ENCODE measurements at places on chromosomes 16 and 17.
A peak's percentile ranks its signal among the peaks of the same experiment; 100 is the strongest.

DNA sequence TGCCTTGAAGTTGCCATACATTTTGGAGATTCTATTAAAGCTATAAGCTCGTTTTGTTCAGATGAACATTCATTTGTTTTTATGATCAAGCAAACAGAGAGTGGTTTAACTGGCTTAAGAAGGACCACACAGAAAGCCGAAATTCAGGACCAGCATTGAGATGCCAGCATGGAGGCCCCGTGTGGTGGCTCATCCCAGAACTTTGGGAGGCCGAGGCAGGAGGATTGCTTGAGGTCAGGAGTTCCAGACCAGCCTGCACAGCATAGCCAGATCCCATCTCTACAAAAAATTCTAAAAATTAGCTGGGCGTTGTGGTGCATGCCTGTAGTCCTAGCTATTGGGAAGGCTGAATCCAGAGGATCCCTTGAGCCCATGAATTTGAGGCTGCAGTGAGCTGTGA, 45.9 kb upstream of the KIFC3 start:
- DNase-seq, result no peak

DNA sequence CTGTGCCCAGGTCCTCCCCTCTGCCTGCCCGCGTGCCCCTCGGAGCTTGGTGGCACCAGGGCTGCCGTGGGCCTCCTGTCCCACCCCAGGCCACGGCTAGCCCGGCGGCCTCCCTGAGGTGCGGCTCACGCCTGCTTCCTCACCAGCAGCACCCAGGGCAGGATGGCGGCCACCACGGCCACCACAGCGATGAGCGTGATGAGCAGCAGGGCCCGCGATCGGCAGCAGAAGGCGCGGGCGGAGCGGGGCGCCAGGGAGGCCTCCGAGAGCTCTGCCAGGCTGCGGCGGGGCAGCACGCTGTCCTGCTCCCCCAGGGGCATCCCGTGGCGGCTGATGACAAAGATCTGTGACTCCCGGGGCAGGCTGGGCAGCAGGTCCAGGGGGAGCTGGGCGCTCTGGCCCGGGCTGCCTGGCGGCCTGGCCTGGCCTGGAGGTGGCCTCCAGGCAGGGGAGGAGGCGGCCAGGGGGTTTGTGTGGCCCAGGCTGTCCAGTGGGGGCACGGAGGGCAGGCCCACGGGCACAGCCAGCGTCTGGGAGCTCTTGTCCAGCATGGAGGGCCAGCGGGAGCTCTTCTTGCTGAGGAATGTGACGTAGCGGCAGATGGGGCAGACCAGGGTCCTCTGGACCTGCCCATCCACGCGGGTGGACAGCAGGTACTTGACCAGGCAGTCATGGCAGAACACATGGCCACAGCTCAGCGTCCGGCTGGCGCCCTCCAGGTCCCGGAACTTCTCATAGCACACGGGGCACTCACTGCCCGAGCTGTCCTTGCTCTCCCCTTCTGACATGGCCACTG, 4.8 kb downstream of the RNF222 start:
- no peak for DNase-seq

GRCh38 chr16:58815181-58815888, 81.2 kb upstream of the GOT2 start:
- DNase-seq, result no peak

DNA sequence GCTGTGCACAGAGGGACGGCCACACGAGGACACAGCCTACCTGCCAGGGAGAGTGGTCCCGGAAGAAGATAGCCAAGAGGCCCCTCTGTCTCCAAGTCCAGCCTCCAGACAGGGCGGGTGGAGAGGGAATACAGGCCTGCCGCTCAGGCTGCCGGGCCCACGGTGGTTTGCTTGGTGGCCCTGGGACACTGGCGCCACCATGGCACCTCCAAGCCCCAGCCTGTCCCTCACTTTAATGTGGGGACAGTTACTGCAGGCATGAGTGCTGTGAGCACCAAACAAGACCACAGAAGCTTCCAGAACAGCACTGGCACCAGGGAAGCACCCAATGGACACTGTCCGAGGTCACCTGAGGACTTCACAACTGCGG, 22.0 kb upstream of the CHMP6 start:
- no peak for DNase-seq

- no peak for DNase-seq
These were observed 1.1 kb upstream of the PLEKHG4 start for GRCh38 chr16:67277999-67278772.

- DNase-seq, result no peak
These were observed 800 bp upstream of the NME4 start for GRCh38 chr16:396199-396598.

DNA sequence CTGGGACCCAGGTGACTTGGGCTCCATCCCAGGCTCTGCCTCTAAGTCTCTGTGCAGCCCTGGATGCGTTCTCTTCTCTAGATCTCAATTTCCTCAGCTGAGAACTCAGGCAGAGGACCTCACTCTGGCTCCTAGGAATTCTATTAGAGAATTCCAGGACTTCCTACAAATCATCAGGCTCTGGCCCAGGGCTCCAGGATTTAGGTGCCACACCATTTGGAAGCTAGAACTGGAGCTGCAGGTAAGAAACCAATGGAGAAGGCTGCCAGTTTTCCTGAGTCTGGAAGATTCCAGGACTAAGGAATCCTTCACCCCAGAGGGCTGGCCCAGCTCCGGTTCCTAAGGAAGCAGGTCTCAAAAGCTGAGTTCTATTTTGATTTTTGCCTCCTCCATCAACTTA, 189.8 kb upstream of the CDH5 start:
- no peak for DNase-seq

GRCh38 chr17:5837055-5837491, 233.1 kb upstream of the WSCD1 start:
- no peak for DNase-seq

DNA sequence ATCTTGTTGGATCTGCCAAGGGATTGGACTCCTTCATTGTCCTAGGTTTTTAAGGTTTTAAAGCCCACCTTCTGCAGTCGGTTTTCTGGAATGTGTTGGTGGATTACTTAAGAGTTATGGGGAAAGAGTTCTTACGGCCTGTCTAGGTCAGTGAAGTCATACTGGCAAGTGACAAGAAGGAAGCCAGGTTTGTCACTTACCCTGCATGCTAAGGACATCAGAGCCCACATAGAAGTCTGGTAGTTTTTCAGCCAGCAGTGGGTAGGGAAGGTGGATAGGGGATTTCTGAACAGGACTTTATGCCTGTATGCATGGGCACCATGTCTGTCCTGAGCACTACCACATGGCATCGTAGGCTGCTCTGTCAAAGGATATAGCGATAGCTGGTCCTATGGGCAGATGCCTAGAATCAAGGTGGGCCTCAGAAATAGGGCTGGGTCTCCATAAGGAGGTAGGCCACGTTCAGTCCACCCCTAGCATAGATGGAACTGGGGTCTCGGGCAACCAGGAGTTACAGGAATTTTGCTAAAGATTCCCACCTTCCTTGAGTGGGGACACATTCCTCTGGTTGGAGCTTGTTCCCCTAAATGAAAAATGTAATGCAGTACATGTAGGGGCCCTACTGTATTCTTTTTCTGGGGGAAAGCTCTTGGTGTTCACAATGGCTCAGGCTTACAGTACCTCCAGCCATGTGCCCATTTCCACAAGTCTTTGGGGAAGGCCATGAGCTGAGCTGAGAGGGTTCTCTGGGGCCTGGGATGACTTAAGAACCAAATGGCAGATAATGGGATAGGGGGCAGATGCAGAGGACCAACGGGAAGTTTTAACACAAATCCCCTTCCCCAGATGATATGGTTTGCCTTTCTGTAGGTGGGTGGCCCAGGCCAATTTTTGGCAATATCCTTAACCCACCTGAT, 27.5 kb downstream of the TRPV2 start:
- DNase-seq, result no peak

DNA sequence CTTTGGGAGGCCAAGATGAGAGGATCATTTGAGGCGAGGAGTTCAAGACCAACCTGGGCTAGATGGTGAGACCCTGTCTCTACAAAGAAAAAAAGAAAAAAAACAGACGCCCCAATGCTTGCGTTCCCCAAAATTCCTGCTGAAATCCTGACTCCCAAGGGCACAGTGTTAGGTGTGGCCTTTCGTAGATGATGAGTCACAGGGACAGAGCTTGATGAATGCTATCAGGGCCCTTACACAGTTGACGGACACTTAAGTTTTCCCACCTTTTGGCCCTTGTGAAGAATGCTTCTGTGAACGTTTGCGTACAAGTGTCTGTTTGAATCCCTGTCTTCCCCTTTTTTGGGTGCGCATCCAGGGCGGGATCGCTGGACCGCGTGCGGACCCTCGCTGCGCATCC, 16.5 kb upstream of the ZNF750 start:
- no peak for DNase-seq

- DNase-seq, result no peak
These were observed 1.0 kb upstream of the MFAP4 start for GRCh38 chr17:19387921-19388521.

DNA sequence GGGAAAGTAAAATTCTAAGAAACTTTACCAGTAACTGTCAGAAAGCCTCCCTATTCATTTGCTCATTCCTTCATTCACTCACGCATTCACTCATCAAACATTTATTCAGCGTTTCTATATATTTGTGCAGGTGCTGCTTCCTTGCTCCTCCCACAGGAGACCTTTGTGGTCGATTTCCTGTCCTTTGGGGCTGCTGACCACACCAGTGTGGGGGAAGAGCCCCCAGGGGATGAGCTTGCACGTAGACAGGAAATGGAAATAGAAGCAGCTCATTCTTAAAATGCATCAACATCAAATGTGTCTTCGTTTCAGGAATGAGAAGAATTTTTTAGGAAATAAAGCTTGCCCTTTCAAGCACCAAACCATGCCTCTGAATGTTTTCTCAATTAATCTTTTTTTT, 9.6 kb downstream of the PIK3R6 start:
- DNase-seq, result no peak

DNA sequence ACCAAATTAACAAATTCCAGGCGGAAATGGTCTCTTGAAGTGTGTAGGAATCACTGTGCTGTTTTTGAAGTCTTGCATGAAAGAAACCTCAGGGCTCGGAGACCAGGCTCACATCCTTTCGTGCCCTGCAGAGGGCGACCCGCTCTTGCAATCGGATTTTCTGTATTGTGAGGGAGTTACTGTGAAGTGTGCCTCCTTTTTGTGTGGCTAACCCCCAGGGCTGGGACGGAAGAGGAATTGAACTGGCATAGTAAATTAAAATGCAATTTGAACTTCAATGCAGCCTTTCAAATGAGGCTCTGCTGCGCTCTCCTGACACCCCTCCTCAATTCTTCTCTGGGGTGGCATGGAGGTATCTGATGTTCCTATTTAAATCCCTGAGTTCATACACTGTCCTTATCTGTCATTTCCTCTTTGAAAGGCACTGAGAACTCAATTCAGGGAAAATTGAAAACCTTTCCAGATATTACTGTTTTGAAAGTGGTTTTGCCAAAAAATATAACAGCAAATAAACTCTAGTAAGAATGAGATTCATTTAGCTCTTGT, 51.5 kb upstream of the MGAT5B start:
- DNase-seq, result peak; percentile 34

DNA sequence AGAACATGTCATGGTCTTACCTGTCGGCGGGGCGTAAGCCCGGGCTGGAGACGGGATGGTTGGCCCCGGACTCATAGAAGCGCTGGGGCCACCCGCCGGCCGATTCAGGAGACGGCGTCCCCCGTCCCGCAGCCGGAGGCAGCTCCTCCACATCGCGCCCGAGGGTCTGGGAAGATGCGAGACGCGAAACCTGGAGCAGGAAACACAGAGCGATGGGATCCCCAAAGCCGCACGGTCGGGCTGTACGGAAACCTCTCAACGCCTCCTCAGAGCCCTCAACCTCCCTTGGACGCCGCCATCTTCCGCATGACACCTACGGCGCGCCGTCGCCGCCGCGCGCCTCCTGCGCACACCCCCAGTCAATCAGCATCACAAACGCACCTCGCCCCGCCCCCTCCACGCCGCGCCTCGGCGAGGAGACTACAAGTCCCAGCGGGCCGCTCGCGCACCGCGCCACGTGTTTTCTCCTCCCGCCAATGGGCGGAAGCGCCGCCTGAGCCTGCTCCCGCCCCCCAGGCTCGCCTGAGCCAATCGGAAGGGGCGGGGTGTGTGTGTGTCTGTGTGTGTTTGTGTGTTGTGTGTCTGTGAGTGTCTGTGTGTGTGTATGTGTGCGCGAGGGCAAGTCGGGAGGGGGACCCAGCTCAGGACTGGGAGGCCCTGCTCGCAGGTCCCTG, at the start of the genes ATPAF2 and GID4:
TSS of gene ATPAF2 (minus strand) at position 308 of the 674 bp plus-strand sequence. CDS start at position 153, 155 bp downstream.
TSS of gene GID4 (plus strand) at position 548 of the 674 bp plus-strand sequence. CDS start at position 605, 57 bp downstream.
- peak; percentile 100 for DNase-seq

- no peak for DNase-seq
These were observed 81.8 kb upstream of the CCL2 start for GRCh38 chr17:34173241-34173640.

GRCh38 chr16:11613381-11614303, 26.9 kb upstream of the LITAF start:
- DNase-seq, result peak; percentile 30

GRCh38 chr16:56282451-56282850, 91.2 kb downstream of the GNAO1 start:
- no peak for DNase-seq

DNA sequence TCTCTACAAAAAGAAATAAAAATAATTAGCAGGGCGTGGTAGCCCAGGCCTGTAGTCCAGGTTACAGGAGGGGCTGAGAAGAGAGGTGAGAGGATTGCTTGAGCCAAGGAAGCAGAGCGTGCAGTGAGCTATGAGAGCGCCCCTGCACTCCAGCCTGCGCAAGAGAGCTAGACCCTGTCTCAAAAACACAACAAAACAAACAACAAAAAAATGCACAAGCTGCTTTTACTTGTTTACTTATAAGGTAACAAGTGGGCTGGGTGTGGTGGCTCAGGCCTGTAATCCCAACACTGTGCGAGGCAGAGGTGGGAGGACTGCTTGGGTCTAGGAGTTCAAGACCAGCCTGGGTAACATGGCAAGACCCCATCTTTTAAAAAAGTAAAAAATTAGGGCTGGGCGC, 1.7 kb downstream of the CYTH1 start:
- no peak for DNase-seq

GRCh38 chr16:79767421-79768275, 167.1 kb upstream of the MAF start:
- no peak for DNase-seq

DNA sequence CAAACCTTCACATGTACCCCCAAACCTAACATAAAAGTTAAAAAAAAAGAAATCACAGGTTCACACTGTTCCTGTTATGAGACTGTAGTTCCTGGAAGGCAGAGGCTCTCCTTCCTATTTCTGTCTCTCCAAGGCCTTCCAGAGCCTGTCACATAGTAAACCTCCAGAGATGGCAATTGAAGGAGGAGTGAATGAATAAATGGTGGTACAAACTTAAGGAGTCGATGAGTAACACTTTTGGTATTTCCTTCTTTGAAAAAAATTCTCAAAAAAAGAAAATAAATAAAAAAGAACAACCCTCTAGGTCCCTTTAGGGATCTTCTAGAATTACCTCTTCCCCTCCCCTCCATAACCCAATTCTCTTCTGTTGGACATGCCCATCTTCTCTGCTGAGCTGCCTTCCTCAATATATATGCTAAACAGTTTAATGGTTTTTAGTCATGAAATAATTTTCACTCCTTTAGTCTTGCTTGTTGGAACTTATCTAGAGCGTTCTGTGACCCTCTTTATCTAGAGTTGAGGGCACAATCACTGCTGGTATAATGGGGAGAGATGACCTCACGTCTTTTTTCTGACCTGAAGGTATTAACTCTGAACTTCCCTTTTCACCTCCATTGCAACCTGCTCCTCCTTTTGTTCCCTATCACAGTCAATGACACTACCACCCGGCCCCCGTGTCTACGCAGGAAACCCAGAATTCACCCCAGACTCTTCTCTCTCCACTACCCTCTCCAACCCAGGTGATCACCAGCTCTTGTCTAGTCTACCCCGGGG, 1.7 kb upstream of the TAF15 start:
- no peak for DNase-seq
